ENCODE measurements at places on chromosomes 6 and 20.

DNA sequence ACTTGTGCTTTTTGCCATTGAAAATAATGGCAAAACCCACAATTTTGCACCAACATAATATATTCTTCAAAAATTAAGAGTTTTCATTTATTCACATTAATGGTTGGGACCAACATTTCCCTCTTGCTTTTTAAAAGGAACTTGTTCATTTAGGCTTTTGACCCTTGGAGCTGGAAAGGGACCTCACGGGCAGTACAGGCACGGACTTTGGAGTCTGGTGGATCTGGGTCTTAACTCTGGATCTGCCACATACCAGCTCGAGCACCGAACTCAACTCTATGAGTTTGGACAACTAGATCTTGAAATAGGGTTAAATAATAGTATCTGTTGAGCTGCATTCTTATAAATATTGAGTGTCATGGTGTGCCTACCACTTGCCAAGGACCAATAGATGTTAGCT lies 37.2 kb downstream of the AFDN start:
- DNase-seq: no peak

DNA sequence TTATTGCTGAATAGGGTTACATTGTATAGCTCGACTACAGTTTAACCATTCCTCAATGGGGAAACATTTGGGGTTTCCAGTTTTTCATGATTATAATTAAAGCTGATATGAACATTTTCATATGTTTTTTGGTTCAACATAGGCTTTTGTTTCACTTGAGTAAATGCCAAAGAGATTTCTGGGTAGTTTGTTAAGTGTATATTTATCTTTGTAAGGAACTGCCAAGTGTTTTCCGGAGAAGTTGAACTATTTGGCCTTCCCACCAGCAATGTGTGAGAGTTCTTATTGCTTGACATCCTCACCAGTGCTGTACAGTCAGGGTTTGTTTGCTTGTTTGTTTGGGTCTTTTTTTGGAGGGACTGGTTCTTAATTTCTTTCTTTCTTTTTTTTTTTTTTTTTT lies 83.7 kb upstream of the RALY start:
- no peak for DNase-seq

GRCh38 chr6:75691012-75691411 lies 58.0 kb upstream of the MYO6 start:
- DNase-seq: no peak

GRCh38 chr6:127436578-127437110 lies 22.5 kb downstream of the KIAA0408 start:
- DNase-seq: no peak

DNA sequence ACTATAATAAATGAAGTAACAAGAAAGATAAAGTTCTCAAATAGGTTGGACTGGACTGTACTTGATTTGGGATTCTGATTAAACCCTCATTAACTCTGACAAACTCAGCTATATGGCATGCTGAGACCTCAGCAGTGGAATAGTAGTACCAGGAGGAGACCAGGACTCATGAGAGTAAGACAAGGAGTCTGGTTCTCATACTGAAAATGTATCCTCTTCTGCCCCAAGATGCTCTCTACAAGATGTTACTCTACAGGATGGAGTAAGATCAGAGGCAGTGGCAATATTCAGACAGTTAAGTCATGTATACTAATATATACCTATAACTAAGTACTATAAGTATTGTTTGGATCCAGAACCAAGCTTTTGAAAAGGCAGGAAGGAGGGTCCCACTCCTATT lies 31.9 kb upstream of the SYNCRIP start:
- DNase-seq: no peak

GRCh38 chr6:37623666-37624065 lies 74.0 kb downstream of the MDGA1 start:
- DNase-seq: no peak

DNA sequence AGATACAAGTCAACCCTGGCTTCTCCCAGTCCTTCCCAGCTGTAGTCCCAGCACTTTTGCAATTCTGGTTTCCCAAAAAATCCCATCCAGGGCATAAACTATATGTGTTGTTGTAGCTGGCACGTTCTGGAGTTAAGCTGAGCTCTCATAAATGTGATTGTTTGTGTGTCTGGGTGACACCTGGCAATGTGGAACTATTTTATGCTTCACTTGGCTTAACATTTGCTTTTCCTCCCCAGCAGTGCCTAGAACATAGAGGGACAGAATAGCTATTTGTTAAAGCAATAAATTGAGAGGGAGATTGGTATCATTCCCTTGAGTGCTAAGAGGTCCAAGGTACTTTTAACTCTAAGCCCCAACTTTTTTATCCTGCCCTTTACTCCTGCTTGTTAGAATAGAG lies 575.9 kb upstream of the NOX3 start:
- no peak for DNase-seq

GRCh38 chr6:36484736-36485135 lies 41.9 kb downstream of the KCTD20 start:
- DNase-seq: no peak

- no peak for DNase-seq
Measured at GRCh38 chr20:37375227-37375626, 29.3 kb downstream of the SRC start.

DNA sequence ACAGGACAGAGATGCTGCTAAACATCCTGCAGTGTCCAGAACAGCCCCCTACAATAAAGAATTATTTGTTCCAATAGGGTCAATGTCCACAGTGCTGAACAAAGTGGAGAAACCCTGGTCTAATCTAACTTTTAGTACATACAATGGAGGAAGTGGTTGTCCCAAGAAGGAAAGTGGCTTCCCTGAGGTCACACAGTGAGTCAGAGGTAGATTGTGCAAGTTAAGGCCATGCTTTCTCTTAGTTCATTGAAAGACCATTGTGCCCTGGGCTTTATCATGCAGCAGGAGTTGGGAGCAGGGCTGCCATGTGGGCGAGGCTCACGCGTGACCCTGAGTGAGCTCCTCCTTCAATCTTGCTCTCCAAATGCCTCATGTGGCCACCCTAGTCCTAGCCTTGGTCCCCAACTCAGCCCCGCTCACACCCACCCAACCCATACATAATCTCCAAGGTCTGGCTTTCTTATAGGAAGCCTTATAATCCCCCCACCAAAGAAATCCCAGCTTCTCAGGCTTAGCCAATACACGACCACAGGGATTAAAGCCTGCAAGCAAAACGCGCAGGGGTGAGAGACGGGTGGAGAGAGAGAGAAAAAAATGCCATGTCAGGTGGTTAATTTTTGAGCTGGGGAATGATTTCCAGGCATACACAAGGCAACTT lies 19.9 kb downstream of the SLC13A3 start:
- DNase-seq: no peak

- DNase-seq: no peak
Measured at GRCh38 chr20:41119614-41120561, 17.5 kb upstream of the PLCG1 start.

DNA sequence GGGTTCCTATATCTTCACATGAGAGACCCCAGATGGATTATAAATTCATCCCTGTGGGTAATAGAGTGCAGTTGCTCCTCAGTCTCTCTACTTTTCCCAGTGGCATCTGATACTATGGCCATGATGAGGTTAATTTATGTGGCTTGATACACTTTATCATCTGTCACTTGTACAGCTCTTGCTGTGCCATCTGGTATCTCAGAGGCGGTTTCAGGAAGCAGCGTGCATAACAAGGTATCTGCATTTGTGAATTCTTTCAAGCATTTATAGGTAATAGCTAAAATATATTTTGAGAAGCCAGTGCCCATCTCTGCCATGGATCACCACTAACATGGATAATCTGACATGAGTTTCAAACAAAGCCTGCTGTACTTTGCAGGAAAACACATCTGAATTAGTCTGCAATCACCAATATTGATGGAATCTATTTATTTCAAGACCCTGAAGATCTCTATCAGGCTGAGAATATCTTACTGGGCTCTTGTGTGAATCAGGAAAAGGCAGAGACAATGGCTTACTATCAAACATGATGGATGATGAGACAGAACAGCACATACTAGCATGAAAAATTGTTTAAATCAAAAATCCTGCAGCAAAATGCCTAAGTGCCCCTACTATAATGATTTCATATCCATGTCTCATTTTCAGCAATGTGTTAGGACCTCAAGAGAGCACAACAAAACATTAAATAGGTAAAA lies 548.7 kb upstream of the MAP3K7 start:
- DNase-seq: no peak

DNA sequence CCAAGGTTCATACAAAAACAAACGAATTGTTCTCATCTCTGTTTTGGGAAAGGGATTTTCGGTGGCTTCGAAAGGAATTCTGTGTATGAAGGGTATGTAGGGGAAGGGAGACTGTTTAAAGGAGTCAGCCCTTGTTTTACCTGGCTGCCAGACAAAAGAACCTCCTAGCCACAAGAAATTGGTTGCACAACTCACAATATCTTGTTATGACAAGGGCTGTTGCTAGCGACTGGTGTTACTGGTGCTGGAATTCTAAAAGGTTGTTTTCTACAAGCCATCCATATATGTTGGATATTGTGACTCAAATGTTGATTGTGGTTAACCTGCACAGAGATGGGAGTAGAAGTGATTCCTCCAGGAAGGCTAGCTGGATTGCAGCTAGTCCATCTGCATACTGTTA lies 34.6 kb upstream of the CITED2 start:
- no peak for DNase-seq

DNA sequence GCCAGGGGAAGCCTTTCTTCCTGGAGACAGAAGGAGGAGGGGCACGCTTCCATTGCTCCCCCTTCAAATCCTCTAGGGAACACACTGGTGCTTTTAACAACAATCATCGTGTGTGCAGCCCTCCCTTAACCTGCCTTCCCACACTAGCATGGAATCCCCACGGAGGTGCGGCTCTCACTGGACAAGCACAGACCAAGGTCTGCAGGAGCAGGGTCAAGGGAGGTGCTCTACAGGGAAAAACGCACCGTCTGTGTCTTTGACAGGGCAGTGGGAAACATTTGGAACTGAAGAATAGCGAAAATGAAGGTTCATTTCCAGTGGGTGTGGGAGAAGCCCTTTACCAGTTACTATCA lies 527.1 kb downstream of the QKI start:
- DNase-seq: no peak

DNA sequence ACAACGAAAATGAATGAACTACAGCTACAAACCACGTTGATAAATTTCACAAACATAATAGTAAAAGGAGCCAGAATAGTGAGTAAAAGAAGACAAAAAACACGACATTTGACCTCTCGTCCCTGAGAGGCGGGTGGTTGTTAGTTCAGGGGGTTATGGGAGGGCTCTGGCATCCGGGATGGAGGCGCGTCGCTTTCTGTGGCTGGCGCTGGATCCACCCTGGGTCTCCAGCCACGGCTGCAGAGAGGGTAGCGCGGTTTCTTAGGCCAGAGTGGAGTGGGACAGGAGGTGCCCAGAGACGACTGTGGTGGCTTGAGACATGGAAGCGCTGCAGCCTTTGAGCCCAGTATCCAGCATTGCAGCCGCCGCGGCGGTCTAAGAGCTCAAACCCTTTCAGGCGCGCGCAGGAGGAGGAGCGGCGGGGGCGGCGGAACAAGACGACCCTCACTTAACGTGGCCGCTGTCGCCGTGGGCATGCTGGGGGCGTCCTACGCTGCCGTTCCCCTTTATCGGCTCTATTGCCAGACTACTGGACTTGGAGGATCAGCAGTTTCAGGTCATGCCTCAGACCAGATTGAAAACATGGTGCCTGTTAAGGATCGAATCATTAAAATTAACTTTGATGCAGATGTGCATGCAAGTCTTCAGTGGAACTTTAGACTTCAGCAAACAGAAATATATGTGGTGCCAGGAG lies 3.7 kb upstream of the ZSCAN23 start:
- DNase-seq: no peak

DNA sequence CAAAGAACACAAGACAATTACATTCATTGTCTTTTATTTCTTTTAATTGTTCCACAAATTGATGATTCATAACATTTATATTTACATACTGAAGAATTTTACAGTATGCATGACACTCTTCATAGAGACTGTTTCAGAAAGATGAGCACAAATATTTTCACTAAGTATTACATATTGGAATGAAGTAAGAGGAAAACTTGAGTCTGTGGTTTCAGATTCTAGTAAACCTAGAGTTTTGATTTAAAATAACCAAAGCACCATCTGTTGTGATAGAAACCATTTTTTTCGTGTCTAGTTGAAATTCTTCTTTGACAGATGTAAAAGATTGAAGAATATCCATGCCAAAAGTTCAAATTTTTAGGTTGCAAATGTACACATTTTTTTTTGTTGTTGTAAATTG lies 32.1 kb upstream of the OPN5 start:
- DNase-seq: no peak

DNA sequence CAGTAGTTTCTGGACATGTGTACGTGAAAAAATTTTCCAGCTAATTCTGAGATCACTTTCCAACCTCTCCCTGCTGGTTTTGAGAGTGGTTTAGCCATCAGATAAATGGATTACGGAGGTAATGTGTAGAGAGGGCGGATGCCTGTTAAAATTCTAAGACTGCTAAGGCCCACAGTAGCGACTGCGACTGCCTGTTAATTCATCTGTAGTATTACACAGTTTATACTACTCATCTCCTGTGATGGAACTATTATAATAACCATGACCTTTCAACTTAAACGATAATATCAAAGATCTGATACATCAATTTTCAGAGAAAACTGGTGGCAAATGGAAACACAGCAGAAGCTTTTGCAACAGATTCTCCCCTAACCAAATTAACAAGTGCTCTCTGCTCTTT lies 102.3 kb downstream of the IRF4 start:
- no peak for DNase-seq

DNA sequence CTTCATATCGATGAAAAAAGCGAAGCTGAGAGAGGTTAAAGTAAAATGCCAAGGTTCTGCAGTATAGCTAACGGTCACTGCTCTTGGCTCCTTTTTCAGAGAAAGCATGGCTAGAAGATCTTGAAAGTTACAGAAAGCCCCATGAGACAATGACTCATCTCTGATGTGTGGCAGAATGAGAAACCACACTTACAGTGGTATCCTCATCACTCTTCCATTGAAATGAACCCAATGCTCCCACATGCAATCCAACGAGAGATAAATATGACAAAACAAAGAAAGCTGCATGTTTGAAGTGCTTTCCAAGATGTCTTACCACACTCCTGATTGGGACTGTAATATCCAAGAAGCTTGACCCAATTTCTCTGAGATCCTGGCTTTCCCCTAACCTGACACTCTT lies 694.9 kb downstream of the PRKN start:
- no peak for DNase-seq

GRCh38 chr20:12882832-12883506 lies 125.8 kb upstream of the SPTLC3 start:
- no peak for DNase-seq

DNA sequence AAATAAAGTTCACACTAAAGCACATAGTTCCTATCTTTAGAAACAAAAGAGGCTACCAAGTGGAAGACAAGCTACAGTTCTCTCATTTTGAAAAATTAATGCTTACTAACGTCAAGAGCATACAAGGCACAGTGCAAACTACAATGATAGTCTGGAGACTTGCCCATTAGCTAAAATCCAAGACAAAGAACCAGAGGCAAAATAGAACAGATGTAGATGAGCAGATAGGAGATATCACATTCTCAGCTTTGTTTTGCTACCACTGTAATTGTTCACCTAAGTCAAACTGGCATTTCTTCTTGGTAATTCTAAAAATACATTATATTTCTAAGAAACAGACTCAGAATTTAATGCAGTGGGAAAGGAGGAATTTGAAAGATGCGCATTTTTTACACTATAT lies 5.2 kb downstream of the TMEM30A start:
- no peak for DNase-seq
